ENCODE measurements at places on chromosomes 13 and 19.

DNA sequence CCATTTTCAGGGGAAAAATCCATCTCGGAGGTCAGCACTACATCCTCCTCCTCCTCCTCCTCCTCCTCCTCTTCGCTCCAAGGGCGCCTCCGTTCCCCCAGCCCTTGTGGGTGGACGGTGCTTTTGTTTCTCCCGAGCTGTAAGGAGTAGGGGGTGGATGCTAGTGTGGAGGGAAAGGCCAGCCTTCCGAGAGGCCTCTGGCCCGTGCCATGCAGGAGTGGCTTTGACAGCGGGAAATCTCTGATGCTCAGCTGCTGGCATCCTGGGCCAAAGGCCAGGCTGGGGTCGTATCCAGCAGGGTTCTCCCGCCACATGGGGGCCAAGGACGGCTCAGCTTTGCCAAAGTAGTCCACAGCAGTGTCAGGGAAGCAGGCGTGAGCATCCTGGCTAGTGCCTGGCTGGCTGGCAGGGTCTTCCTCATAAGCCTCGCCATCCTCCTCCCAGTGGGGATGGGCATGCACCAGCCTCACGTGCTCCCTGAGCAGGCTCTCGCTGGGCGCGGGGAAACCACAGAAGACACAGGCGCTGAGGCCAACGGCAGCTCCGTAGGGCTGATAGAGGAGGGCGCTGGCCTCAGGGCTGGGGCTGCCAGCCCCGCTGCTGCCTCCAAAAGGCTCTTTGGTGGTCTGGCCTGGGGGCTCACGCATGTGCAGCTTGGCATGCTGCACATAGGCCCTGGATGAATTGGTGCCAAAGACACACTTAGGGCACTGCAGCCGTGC, 10.5 kb downstream of the WIZ start:
- DNase-seq: no peak

DNA sequence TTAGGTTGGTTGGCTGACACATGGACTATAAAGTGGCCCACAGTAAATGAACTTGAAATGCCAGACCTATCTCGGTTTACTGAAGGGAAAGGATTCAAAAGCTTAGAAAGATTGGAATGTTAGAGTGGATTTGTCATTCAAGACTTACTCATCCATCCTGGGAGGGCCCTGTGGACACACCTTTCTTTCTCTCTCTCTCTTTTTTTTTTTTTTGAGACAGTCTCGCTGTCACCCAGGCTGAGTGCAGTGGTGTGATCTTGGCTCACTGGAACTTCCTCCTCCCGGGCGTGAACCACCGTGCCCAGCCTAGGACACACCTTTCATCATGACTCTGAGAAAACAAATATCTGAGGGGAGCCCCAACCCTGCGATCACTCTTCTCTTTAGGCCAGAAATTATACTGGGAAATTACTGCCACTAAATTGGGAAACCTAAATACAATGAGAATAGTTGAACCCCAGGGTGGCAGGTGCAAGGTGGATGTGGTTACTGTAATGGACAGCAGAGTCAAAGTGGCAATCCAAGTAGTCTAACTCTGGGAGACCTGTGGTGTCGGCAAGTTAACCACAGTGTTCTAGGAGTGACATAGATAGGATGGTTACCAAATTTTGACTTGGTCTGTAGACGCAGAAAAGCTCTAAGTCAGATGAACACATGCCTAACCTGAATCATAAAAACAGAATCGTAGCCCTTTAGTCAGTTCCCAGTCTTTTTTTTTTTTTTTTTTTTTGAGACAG, 47.1 kb upstream of the ZMYM5 start:
- DNase-seq: no peak

- no peak for DNase-seq
These were observed 73.9 kb downstream of the KCTD12 start for GRCh38 chr13:76812206-76812897.

- DNase-seq: no peak
These were observed 212.8 kb downstream of the ENOX1 start for GRCh38 chr13:43573802-43574514.

DNA sequence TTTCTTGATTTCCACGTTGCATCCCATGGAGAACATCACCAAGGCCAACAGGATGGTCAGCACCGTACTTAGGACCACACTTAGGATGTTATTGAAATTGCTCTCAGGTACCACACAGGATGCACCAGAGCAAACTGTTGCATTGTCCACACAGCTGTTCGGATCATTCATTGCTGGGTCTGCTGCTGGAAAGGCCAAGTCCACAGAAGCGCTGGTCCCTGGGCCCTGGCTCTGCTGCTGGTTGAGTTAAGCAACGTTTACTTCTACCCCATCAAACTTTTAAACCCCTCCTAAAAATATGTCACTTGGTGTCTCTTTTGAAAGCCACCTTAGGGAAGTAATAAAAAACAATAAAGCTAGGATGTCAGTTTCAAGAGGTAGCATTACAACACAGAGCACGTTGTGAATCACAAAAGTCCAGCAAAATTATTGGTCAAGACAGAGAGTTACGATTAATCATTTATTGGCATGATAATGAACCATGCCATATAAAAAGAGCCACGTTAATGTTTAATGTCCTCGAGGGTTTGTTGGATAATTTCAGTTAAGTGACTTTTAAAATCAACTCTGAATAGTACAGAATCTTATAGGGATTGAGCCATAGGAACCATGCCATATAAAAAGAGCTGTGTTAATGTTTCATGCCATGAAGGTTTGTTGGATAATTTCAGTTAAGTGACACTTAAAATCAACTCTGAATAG, at the start of gene SLC10A2:
Gene SLC10A2, minus strand, starts transcription at position 339 of the 702 bp plus-strand sequence. Its CDS starts 168 bp downstream, at position 171.
- DNase-seq: no peak

DNA sequence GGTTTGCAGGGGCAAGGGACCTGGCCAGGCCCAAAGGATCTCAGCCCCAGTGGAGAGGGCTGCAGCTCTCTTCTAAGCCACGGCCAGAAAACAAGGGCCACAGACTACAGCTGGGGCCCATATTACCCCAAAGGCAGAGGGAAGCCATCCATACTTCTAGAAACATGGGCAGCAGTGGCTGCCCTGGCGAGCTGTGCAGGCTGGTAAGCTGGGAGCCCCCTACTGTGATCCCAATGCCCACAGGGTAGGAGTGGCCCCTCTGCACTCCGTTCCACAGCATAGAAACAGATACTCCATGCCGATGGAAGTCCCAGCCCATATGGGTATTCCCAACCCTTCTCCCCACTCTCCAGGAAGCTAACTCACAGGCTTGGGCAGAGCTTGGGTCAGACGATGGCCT, 25.1 kb downstream of the VSTM2B start:
- DNase-seq: no peak

- no peak for DNase-seq
These were observed at the start of gene TEKTIP1 for GRCh38 chr19:3538965-3539755. Gene TEKTIP1, plus strand, starts transcription at chr19:3539174. Its CDS starts 4 bp downstream, at chr19:3539178.

GRCh38 chr13:43107780-43108179, 84.4 kb downstream of the DNAJC15 start:
- no peak for DNase-seq

- no peak for DNase-seq
These were observed 226.2 kb upstream of the ARGLU1 start for GRCh38 chr13:106794117-106794516.

GRCh38 chr13:32881777-32882145, 134.5 kb upstream of the KL start:
- DNase-seq: no peak

- no peak for DNase-seq
These were observed at the start of gene ICAM4 for GRCh38 chr19:10286803-10287737. Gene ICAM4, plus strand, starts transcription at chr19:10286955. Its CDS starts 58 bp downstream, at chr19:10287013.

DNA sequence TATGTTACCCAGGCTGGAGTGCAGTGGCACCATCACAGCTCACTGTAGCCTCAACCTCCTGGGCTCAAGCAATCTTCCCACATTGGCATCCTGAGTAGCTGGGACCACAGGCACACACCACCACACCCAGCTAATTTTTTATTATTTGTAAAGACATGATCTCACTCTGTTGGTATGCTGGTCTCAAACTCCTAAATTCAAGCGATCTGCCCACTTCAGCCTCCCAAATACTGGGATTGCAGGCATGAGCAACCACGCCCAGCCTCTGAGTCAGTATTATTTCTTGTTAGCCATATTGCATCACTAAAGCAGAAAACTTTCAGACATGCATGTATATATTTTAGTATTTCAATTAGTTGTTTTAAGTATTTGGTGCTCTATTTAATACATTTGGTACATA, 376.4 kb downstream of the GPC6 start:
- DNase-seq: no peak

DNA sequence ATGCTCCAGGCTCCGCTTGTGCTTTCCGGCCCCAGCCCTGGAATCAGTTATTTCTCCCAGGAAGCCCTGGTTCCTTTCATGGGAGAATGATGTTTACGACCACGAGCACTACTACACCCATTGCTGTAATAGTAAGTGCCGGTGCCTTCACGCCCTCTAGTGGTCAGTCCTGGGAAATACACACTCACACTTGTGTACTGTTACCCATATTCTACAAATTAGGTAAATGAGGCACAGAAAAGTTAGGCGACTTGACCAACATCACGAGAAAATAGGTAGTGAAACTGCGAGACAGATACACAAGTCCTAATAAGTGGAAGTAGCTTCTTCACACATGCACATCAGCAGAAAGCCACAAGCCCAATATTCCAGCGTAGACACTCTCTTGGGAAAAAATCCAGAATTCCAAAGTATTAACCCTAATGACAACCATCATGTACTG, 21.7 kb downstream of the CEACAM21 start:
- DNase-seq: peak; percentile 49

DNA sequence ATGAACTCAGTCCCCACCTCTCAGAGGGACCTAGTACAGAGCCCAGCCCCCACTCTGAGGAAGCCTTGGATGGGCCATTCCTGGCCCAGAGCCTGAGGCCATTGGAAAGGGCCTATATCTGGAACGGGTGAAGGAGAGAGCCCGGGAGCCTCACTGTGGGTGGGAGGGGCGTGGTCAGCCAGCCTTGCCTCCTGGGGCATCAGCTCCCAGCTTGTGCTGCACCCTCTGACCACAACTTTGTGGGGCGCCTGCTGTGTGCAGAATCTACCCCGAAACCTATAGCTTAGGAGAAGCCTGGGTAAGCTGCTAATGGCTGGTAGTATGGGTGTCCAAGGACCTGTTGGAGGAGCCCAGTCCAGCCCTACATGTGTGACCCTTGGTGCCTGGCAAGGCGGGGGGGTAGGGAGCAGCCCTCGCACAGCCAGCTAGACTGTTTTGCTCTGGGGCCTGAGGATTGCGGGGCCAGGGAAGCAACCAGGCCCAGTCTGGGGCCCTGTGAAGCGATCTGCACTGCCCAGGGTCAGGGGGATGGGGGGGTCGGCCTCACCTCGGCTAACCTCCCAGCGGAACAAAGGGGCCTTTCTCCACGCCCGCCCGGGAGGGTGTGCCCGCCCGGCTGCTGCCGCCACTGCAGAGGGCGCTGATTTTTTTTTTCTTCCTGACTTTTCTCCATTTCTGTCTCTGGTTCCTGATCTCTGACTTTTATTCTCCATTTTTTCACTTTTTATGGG, 42.3 kb downstream of the LYL1 start:
- DNase-seq: no peak

GRCh38 chr13:102847272-102848234, 1.7 kb downstream of the ERCC5 start:
- no peak for DNase-seq

DNA sequence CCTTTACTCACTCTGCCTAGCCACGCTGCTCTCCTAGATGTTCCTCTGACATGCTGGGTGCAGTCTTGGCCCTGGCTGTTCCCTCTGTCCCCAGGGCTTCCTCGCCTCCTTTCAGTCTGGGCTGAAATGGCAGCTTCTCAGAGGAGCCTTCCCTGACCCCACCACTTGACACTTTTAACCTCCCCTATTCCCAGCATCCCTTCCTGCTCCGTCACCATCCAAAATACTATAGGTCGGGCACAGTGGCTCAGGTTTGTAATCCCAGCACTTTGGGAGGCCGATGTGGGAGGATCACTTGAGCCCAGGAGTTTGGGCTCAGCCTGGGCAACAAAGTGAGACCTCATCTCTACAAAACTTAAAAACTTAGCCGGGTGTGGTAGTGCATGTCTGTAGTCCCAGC, 2.6 kb downstream of the FAM187B start:
- DNase-seq: no peak

DNA sequence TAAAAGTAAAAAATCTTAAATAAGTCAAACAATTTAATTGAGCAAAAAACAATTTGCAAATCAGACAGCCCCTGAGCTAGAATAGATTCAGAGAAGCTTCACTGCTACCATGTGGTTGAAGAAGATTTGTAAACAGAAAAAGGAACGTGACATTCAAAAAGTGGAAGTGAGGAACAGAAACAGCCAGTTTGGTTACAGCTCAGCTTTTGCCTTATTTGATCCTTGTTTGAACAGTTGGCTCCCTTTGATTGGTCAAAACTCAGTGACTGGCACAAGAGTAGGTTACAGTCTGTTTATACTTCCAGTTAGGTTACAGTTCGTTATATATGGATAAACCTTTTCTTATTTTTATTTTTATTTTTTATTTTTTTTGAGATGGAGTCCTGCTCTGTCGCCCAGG, 5.8 kb downstream of the ZNF221 start:
- DNase-seq: no peak

DNA sequence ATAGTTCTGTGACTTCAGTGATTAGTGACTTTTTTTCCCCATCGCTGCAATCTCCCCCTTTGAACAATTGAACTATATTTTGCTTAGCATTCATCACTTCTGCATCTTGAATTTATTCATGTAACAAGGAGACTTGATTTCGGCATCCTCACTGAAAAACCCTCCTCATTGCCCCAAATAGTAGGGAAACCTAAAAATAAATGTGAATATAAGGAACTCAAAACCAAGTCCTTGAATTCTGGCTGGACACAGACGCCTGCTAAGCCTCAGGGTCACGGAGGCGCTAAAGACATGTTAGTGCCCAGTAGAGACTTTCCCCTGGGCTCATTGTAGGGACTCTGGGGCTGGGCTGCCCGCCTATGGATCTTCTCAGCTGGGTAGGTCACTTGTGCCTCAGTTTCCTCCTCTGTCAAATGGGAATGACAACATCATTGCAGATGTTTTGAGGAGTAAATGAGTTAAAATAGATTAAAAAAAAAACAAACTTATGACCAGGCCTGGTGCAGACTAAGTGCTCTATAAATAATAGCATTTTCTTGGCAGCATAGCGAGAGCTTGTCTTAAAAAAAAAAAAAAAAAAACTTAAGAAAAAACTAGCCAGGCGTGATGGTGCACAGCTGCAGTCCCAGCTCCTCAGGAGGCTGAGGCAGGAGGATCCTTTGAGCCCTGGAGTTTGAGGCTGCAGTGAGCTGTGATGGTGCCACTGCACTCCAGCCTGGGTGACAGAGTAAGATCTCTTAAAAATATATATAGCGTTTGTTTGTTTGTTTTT, 1.8 kb upstream of the ADGRE5 start:
- DNase-seq: no peak

DNA sequence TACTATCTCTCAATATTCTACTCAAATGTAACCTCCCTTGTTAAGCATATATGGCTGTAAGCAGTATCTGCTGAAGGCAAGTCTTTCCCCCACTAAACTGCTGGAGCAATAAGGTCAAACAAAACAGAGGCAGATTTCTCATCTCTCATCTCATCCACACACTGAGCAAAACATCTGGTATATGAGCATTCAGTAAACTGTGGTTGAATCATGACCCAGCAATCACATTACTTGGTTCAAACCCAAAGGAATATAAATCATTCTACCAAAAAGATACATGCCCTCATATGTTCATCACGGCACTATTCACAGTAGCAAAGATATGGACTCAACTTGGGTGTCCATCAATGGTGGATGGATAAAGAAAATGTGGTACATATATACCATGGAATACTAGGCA, 344.4 kb downstream of the SUCLA2 start:
- no peak for DNase-seq

GRCh38 chr19:3389446-3389778, 23.0 kb downstream of the NFIC start:
- DNase-seq: no peak
